ENCODE measurements at places on chromosomes 13 and 19. TPM values are rescaled to one million over a fixed set of nuclear protein-coding genes. Genes with fewer than 3 reads are reported as not detected.

The CABP5 gene
- total RNA-seq, result not detected

DNA sequence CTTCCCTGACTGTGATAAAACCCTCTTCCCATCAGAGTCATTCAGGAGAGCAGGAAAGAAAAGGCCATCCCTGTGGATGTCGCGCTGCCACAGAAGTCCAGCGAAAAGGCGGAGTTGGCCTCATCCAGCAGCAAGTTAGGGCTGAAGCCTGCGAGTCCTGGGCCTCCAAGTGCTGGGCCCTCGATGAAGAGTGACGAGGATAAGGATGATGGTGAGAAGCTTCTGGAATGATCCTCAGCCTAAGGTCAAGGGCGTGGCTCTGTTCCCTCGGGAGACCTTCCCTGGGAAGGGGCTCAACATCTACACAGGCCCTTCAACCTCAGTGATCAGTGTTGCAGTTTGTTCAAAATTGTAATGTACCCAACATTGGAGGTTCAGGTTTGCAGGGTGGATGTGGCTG, 22.3 kb downstream of the TEX29 start:
- no peak for DNase-seq

DNA sequence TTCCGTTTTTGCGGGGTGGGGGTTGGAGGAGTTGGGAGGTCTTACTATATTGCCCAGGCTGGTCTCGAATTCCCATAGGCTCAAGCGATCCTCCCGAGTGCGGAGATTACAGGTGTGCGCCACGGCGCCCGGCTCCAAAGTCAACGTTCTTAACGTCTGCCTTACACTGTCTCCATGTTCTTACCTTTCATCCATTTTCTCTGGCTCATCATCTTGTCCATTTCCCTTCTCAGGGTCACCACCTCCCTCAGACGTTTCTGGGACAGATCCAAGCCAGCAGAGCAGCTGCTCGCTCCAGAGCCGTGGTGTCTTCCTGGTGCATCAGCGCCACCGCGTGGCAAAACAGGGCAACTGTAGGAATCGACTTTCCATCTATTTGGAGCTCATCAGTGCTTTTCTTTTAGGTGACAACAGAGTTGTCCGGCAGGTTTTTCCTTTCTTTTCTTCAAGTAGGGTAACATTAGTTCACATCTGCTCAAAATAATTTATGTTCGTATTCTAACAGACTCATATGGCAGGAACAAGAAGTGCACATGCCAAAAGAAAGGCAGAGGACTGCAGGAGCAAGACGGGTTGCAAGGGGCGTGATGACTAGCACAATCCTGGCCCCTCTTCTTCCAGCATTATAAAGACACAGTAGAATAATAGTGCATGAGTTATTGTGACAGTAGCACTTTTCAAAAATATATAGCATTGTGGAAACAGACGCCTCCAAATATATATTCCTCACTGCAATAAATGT, 103.1 kb upstream of the ABCC4 start:
- peak; percentile 51 for DNase-seq

DNA sequence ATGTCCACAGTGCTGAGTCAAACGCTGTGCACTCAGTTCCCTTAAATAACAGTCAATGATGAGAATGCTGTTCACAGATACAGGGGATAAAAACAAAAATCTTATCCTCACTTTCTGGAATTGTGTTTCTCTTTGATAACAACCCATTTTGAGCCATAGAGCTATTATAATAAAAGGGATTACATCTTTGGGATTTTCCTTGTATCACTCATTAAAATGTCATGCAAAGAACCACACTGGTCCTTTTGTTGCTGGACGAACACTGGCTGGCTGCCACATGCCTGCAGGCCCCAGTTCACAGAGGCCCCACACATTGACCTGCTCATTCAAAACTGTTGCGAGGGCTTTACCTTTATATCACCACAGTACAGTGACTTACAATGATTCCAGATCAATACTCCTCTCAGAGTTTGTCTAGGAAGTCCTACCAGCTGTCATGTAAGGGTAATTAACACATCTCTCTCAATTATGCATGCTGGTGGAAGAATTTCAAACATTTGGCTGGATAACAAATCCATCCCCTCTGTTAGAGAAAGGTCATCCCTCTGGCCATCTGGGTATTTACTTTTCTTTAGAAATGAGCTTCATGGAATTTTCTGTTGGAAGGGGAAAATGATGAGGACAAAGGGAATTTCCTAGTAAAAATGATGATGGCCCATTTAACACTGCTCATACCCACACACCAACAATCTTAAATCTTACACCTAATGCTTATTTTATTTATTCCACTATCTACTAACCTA, 85.9 kb downstream of the MBNL2 start:
- DNase-seq, result no peak

The TMEM190 gene
- total RNA-seq, result 0.74 TPM

GRCh38 chr19:13139633-13140311, 10.4 kb downstream of the STX10 start:
- DNase-seq, result no peak

GRCh38 chr19:13410946-13411345, 95.3 kb downstream of the CACNA1A start:
- DNase-seq, result no peak

The DCLK1 gene
- total RNA-seq, result not detected

- no peak for DNase-seq
These were observed 8.1 kb upstream of the PGLYRP1 start for GRCh38 chr19:46030812-46031550.

DNA sequence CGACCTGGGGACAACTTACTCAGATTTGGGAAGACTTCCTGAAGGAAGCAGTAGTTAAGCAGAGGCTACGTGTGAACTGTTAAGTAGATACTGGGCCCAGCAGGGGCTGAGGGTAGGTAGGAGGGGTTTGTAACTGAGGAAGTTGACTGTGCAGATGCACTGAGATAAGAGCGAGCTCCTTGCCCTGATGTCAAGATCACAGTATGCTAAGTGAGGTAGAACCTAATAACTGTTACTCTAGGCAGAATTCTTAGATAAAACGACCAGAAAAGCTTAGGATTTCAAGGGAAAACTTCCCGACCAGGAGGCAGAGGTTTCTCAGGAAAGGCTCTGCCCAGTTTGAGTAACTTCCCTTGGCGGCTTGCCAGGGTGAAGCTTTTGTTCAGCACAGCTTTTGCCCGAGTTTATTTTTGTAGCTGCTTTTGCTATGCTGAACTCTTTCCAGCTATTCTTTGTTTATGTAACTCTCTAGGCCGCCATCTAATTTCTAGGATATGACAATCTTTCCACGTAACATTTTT, 632.1 kb downstream of the DIAPH3 start:
- DNase-seq, result no peak

The GPC6 gene
- total RNA-seq, result 4.8 TPM

The MCF2L gene
- total RNA-seq, result 0.57 TPM

The PRTN3 gene
- total RNA-seq, result 1.5 TPM

DNA sequence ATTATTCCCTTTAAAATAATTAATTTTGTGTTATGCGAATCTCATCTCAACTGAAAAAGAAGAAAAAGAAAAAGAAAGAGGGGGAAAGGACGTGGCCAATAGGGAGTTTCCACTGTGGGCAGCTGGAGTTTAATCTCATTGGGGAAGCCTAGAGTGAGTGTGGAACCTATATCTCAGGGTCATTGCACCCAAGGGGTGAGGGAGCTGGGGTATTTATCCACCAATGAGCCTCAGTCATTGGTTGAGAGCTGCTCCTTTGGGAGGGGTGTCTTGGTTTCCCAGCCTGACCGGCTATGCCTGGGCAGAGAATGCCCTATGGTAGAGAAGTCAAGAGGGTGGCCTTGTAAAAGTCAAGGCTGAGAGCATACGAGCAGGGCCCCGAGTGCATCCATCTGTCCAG, 16.5 kb downstream of the CYP4F22 start:
- DNase-seq, result no peak

The MPND gene
- total RNA-seq, result 22.9 TPM

The ZNF285 gene
- 1.4 TPM for total RNA-seq

GRCh38 chr13:61654481-61654880, 238.8 kb upstream of the PCDH20 start:
- DNase-seq, result no peak

- no peak for DNase-seq
These were observed 210.7 kb upstream of the EDNRB start for GRCh38 chr13:78129359-78129758.

- DNase-seq, result no peak
These were observed at the start of gene ZNF763 for GRCh38 chr19:11964858-11965645. Gene ZNF763, plus strand, starts transcription at chr19:11965040. Its CDS starts 169 bp downstream, at chr19:11965209.

DNA sequence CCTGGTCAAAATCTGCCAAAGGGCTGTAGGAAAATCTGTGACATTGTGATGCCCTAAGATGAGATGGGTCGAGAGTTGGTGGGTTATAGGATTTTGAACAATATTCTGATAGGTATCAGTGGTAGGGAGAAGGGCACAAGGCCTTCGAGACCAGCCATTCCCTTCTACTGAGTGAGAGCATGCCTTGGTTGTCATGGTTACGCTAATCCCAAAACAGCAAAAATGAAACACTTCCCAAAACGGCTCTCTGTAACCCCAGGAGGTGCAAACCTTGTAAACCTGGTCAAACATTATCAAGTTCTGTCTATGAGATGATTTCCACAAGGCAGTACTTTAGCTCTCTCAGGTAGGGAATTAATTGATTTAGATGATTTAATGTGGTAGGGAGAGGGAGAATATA, 158.7 kb upstream of the RNF113B start:
- DNase-seq, result no peak

The FFAR1 gene
- total RNA-seq, result not detected

The METTL21C gene
- total RNA-seq, result not detected

The RNF225 gene
- 1.6 TPM for total RNA-seq

The MISP3 gene
- 1.5 TPM for total RNA-seq

The ADGRE1 gene
- total RNA-seq, result 0.08 TPM

The LIN37 gene
- 23.5 TPM for total RNA-seq

The KLK12 gene
- not detected for total RNA-seq

DNA sequence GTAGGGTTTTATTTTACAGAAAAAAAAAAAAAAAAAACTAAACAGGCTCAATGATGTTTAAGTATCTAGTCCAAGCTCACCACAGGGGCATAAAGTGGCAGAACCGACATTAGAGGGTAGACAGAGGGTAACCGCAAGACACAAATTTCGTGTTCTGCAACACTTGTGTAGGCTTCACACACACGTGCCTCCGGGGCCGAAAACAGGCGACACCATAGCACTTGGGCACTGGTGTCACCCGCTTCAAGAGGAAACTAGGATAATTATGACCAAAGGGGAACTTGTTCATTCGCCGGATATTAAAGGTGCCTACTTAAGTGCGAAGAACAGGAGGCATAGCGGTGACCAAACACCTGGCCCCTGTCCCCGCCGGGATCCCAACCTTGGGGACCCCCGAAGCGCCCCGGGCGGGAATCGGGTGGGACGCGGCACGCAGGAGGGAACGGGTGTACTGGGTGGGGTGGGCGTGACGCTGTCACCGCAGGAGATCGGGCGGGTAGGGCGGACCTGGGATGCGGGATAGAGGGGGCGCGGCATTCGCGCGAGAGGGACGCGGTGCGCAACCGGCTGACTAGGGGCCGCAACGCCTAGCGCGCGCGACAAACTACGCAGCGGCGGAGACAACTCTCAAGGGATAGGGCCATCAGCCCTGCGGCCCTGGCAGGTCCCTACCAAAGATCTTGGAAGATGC, 558 bp downstream of the MZT1 start:
- DNase-seq, result no peak

GRCh38 chr13:113044391-113045114, 61.0 kb upstream of the F7 start:
- DNase-seq, result no peak

DNA sequence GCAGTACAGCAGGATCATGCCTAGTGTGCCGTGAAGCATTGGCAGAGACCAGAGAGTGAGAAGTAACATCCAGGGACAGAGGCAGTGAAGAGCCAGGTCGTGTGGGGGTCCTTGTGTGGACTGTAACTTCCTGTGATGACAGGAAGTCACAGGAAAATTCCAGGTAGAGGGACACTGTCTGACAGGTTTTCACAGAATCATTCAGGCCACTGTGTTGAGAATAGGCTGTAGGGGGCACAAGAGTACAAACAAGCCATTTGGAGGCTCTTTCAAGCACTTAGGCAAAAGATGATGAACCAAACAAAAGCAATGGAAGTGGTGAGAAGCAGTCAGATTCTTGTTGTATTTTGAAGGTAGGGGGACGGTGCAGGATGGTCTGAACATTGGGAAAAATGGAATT, 46.4 kb downstream of the N4BP2L1 start:
- no peak for DNase-seq

GRCh38 chr19:29544656-29545360, 19.0 kb downstream of the VSTM2B start:
- DNase-seq, result no peak

- DNase-seq, result no peak
These were observed 12.8 kb downstream of the SPPL2B start for GRCh38 chr19:2341244-2341751.

GRCh38 chr13:99617474-99618255, 116.4 kb downstream of the TM9SF2 start:
- DNase-seq, result peak; percentile 18

The RASL11A gene
- 136 TPM for total RNA-seq

The PRODH2 gene
- not detected for total RNA-seq

The GPC5 gene
- total RNA-seq, result 0.26 TPM

The PSG1 gene
- total RNA-seq, result not detected

GRCh38 chr19:55305983-55306562, 19.1 kb downstream of the TMEM150B start:
- DNase-seq, result no peak

The ZNF844 gene
- total RNA-seq, result 8.6 TPM

DNA sequence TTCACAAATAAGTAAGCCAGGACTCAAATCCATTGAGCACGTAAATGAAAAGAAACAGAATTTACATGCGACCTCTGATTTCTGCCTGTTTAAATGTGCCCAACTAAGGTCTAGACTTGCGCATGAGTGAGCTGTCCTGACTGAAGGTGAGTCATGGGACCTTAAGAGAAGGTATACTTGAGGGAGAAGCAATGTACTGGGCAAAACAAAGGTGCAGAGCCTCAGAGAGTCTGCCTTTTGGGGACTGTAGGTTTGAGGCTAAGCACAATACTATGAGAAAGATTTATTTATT, 45.8 kb downstream of the UFM1 start:
- no peak for DNase-seq

DNA sequence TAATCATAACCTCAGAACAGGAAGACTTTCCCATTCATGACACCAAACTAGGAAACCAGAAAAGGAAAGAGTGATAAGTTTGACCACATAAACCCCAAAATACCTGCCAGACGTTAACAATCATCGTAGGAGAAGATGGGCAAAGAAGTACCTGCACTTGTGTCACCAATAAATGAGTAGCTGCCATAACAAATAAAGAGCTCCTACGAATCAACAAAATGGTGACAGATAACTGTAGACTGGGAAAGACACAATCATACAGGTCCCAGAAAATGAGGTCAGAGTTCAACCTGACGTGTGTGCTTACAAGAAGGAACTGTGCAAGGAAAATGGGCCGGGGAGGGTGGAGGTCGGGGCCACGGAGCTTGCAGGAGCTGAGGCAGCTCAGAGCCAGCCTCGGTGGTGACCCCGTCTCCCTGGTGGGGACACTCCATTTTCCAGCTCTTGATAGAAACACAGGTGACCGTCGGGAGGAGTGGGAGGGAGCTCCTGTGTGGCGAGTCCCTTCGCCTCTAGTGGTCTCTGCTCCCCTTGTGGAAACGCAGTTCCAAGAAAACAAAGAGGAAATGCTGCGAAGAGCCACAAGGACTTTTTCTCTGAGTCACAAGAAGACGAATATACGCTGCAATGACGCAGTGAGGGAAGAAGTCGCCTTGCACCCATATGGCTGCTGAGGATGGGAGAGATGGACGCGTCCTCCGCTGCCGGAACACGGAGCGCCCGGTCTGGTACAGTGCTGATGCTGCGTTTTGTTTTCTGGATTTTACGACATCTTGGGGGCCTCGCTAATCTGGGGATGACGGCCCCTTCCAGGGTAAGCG, 9.5 kb downstream of the PIP5K1C start:
- DNase-seq, result no peak

The ONECUT3 gene
- 16.5 TPM for total RNA-seq
